Activated CD4-positive, alpha-beta T cell treated with anti-CD3 and anti-CD28 coated beads for 24 hours (primary cell): ENCODE measurements at places on chromosomes 7 and 10.

- no peak for DNase-seq
Observed at GRCh38 chr10:11488126-11488525, 123.3 kb downstream of the USP6NL start.

- DNase-seq, result no peak
Observed at GRCh38 chr10:58782876-58783851, 270.5 kb downstream of the BICC1 start.

GRCh38 chr10:77936697-77937567 lies 10.4 kb upstream of the DLG5 start:
- DNase-seq, result no peak

- DNase-seq, result no peak
Observed at GRCh38 chr10:106508950-106509349, 655.6 kb downstream of the SORCS1 start.

GRCh38 chr10:101063548-101064414 lies 2.0 kb downstream of the KAZALD1 start:
- DNase-seq, result no peak

DNA sequence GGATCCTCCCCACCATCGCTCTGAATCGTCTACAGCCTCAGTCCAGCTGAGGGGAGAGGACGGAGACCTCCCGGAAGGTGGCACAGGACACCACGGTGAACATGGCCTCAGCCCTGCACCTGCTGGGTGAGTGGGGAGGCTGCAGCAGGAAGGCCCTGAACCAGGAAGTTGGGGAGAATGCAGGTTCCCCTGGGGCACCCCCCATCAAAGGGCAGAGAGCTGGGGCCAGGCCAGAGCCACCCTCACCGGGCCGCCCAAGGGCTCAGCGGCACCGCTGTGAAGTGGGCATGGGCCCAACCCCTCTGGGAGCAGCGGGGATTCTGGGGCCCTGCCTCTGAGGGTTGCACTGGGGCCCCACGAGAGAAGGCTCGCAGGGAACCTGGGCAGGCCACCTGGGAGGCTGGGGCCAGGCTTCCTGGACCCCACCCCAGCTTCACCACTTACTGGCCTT lies 98.7 kb downstream of the MICALL2 start:
- no peak for DNase-seq

DNA sequence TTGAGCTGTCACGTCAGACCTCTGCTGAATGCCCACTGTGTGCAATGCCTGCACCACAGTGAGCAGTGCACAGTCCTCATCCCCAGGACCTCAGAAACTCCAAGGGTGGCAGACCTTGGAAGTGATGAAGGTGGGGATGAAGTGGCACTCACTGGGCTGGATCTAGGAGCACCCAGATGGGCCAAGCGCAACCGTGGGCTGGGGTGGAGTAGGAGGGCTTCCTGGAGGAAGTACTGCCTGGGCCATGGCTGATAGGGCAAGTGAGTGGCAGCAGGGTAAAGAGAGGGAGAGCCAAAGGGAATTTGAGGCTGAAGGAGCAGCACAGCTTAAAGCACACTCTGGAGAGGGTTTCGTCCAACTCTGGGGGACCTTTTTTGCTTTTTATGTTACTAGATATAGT lies 52.3 kb downstream of the RBM20 start:
- DNase-seq, result no peak

DNA sequence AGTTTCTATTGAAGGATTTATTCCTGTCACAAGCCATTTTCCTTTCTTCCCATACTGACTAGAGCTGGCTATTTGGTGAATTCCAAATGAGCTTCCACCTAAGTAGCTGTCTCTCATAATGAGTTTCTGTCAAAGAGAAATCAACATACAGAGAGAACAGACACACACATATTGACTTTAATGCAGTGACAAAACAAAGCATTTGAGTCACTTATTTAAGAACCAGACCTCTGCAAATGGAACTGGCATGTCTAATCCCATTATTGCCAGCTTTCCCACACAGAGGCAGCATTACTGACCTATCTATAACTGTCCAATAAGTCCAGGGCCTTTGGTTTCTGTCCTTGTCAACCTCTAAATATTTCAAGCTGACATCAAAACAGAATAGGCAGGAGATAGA lies 179.3 kb upstream of the CSTF2T start:
- DNase-seq, result no peak

- DNase-seq, result no peak
Observed at GRCh38 chr7:17844022-17844421, 96.3 kb downstream of the SNX13 start.

DNA sequence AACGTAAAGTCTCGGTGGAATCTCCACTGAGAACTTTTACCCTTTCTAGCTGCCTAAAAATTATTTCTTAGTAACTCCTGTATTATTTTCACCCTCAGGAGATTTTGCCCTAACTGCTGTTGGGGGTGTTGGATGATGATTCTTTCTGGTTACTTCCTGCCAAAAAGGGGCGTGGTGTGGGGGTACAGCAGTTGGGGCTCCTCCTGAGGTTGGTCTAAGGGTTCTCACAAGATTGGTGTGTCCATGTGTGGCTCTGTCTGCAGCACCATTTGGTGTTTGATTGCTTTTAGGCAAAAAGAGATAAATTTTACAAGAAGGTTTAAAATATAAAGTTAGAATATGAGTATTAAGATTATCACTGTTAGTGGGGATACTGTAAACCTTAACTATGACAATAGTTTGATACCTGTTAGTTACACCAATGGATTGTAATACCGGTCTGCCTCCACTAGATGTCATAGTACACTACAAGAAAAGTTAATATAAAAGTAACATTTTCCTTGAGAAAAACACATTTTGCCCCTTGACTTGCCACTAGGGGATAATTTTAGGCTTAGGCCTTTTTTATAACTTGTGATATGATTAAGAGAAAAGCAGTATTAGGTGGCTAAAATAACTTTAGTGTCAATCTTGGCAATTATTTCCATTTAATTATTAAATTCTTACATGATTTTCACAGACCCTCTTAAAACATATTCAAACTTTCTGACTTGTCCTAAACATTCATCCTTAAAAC lies 928.7 kb downstream of the IPMK start:
- no peak for DNase-seq

GRCh38 chr10:129030996-129031843 lies 435.8 kb upstream of the MGMT start:
- DNase-seq, result peak; percentile 35

GRCh38 chr10:65273115-65273514 lies 1652.7 kb upstream of the LRRTM3 start:
- DNase-seq, result no peak

- peak; percentile 28 for DNase-seq
Observed at GRCh38 chr7:74606101-74606908, 51.2 kb upstream of the GTF2I start.

- no peak for DNase-seq
Observed at GRCh38 chr10:132836248-132836831, 50.4 kb upstream of the NKX6-2 start.

GRCh38 chr7:4800926-4801838 lies 25.8 kb downstream of the AP5Z1 start:
- DNase-seq, result no peak

GRCh38 chr10:98339799-98340198 lies 71.8 kb upstream of the LOXL4 start:
- no peak for DNase-seq

- no peak for DNase-seq
Observed at GRCh38 chr7:121394709-121395140, 1.4 kb downstream of the FAM3C start.

DNA sequence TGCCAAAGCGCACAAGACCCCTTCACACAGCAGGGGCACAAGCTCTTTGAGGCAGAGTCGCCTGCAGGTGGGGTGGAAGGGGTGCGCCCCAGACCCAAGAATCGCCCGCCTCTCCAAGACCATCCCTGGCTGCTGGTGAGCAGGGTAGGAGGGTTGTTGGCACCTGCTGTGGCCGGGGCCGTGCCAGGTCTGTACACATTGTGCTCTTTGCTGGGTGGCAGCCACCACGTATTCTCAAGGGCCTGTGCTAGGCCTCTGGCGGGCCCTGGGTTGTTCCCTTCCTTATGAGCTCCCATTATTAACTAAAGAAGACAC lies 84.4 kb downstream of the LHPP start:
- DNase-seq, result no peak

- no peak for DNase-seq
Observed at GRCh38 chr10:13707156-13707881, 120.6 kb downstream of the PRPF18 start.

GRCh38 chr7:368651-369475 lies 78.9 kb downstream of the FOXL3 start:
- DNase-seq, result no peak

- no peak for DNase-seq
Observed at GRCh38 chr10:101286248-101287046, 57.2 kb upstream of the LBX1 start.

DNA sequence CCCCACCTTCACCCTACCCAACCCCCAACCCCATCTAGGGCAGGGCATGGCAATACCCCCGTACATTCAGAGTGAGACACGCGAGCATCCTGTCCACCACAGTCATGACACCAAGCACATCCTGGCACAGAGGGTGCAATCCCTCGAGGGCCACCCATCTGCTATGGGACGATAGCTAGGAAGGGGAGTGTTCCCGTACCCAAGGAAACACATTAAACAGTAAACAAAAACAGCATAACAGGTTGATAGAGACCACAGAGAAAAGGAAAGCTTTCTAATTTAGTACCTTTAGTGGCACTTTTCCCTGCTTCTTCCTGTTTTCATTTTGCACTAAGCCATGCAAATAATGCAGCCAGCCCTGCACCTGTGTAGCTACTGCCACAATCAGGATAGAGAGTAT lies 2.3 kb upstream of the SMKR1 start:
- no peak for DNase-seq

DNA sequence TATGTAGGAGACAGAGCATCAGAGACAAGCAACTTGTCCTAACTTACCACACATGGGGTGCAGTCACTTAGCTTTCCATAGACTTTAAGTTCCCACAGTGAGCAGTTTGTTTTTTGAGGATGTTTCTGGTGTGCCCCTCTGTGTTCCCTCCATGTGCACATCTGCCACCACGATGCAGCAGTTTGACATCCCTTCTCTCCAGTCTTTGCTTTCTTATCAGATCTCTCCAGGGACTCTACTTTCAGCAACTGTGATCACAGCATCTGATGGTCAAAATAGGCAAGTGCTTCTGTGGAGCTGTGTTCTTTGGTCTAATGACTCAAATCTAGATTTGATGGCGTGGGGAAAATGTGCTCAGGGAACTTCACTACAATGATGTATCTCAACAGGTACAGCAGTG lies 96.5 kb upstream of the NAMPT start:
- DNase-seq, result no peak

DNA sequence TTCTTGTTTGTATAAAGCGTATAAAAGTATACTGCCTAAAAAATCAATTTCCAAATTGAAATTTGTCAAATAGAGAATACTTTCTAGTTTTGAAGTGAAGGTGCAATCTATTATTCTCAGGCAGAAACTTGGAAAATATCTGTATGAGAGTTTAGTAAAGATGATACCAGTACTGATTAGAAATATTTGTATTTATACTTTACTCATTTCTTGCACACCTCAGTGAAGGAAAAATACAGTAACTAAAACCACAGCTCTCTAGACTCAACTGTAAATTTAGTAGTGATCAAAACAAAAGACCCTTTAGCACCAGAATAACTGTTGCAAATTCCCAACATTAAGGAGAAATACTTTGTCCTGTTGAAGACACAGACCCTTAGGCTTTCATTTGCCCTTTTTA lies 71.3 kb upstream of the CYP26C1 start:
- no peak for DNase-seq

GRCh38 chr10:131638049-131638879 lies 262.5 kb upstream of the PPP2R2D start:
- no peak for DNase-seq

DNA sequence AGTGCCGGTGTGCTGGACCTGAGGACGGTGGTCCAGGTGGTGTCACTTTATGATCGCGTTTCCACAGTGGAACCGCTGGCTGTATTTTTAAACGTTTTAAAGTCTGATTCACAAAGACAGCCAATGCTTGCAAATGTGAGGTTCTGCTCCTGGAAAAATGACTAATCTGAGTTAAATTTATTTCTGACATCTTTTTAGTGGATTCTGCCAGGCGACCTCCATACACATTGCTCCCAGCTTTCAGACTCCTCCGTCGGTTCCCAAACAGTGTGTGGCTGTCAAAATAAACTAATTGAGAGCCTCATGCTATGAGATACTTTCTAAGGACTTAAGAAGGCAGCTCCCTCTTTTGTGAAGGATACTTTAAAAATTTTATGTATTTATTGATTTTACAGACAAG lies 12.7 kb upstream of the TTYH3 start:
- no peak for DNase-seq

- no peak for DNase-seq
Observed at GRCh38 chr7:90706072-90706716, 110.1 kb downstream of the CDK14 start.

GRCh38 chr10:102090772-102091171 lies 25.6 kb downstream of the HPS6 start:
- no peak for DNase-seq

DNA sequence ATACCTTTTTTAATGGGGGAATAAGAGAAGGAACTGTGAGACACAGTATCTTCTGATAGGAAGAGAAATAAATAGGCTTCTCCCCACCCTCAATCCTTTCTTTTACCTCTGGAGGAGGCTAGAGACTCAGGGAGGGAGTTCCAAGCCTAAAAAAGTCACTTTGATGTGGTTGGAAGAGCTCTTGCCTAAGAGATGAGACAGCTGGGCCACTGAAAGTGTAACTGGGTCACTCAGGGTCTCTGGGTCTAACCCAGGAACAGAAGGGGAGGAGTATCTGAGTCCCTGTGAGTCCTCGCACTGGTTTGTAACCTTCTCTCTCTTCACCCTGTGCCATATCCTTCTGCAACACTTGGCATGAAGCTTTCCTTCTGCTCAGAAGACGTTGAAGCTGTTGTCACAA lies 222.9 kb upstream of the AGK start:
- DNase-seq, result no peak

DNA sequence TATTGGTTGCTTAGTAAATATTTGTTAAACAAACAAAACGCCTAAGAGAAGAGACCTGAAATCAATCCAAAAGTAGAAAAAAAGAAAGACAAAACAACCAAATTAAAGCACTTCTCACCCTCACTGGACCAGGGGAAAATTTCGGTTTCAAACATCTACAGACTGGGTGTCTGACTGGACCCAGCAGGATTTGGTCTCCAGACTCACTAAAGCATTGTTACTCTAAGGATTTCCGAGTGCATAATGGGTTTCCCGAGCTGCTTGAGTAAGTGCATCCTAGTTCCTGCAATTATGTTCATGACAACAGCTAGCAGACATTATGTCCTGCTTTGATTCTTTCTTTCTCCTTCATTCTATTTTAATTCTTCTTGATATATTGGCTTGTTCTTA lies 51.8 kb upstream of the FAM3C start:
- DNase-seq, result no peak
